CD4-positive, alpha-beta T cell treated with Interleukin-12 subunit alpha and Interleukin-12 subunit beta, for 1 hour (primary cell): ENCODE measurements at places on chromosomes 4 and X.

GRCh38 chrX:153059191-153060094 is 3.2 kb downstream of the PNMA3 start:
- no peak for DNase-seq

DNA sequence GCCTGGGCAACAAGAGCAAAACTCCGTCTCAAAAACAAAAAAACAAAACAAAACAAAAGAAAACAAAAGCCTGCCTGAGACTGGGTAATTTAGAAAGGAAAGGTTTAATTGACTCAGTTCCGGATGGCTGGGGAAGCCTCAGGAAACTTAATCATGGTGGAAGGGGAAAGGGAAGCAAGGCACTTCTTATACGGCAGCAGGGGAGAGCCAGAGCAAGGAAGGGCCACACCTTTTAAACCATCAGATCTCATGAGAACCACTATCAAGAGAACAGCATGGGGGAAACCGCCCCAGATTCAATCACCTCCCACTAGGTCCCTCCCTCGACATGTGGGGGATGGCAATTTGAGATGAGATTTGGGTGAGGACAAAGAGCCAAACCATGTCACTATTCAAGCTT is 122.2 kb downstream of the UBE2K start:
- no peak for DNase-seq

DNA sequence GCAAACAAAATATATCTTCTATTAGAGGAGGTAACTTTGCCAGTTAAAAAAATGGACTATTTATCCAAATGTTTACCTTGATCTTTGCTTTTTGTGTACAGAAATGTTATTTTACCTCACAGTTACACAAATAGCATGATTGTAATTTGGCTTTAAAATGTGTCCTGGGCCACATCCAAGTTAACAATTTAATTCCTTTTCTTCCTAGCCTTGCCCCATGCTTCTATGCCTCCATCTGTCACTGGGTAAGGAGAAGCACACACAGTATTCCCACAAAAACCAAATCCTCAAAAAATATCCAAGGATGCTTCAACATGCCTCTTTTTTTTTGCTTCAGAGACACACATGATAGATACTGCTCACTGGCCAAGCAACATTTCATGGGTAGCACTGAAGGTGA is 30.9 kb downstream of the GRXCR1 start:
- DNase-seq: no peak

GRCh38 chr4:99300934-99301333 is 10.1 kb upstream of the ADH1A start:
- no peak for DNase-seq

DNA sequence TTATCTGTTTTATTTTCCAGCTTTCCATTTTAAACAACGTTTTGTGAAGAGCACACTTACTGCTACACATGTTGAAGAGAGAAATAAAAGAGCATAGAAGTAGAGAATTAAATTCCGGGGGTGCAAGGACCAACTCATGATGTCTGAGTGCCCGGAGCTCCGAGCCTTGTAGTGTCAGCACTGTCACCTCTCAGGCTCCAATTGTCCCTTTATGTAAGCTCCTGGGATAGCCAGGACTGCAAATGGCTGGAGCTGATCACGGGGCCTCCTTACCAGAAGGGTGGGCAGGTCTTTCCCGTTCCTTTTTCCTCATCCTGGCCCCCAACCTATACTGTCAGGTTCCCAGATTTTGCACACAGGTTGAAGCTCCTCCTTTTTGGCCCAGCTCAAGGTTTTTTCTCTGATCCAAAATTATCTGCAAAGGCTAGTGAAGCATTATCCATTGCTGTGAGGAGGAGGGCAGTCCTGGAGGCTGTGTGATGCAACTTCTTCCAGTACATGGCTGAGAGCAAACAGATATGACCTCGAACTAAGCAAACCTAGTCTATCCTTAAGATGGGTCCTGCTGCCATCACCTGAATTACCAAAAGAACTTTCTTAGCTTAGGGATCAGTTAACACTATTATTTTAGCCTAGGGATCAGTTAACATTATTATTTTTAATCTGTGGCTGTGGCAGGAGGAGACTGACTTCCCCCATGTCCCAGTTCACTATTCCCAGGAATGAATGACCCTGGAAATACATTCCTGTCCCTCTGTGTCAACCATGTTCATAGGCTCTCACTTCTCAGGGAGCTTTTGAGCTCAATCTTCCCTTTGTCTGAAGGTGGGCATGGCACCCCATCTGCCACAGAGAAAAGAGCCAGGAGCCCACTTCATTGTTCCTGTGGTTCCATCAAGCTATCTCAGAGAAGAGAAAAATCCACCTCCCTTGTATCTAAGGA is at the start of gene FGG:
Gene FGG, minus strand, starts transcription at position 185 of the 943 bp plus-strand sequence. Its CDS starts 47 bp downstream, at position 138.
- DNase-seq: no peak

GRCh38 chr4:38223782-38224236 is 263.6 kb downstream of the PTTG2 start:
- no peak for DNase-seq

GRCh38 chr4:106258145-106259045 is 57.6 kb downstream of the TBCK start:
- DNase-seq: no peak

DNA sequence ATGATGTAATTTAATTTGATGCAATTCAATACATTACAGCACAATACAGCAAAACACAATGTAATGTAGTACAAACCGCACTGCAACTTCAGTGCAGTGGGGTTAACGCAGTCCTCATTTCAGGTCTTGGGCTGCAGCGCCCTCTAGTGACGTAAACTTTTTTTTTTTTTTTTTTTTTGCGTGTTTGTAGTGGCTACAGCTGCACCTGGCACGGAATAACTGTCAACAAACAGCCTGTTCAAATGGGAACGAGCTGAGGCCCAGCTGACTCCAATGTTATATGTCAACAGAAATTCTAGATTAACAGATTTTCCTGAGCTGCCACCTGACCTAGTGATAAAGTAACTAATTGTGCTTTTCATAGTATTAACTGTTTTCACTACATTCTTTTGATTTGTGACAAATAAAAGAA is 33.5 kb upstream of the RASSF6 start:
- peak; percentile 11 for DNase-seq

GRCh38 chrX:155592331-155592730 is 20.4 kb downstream of the TMLHE start:
- DNase-seq: no peak

GRCh38 chr4:187606581-187606980 is 389.0 kb upstream of the ZFP42 start:
- DNase-seq: peak; percentile 3

DNA sequence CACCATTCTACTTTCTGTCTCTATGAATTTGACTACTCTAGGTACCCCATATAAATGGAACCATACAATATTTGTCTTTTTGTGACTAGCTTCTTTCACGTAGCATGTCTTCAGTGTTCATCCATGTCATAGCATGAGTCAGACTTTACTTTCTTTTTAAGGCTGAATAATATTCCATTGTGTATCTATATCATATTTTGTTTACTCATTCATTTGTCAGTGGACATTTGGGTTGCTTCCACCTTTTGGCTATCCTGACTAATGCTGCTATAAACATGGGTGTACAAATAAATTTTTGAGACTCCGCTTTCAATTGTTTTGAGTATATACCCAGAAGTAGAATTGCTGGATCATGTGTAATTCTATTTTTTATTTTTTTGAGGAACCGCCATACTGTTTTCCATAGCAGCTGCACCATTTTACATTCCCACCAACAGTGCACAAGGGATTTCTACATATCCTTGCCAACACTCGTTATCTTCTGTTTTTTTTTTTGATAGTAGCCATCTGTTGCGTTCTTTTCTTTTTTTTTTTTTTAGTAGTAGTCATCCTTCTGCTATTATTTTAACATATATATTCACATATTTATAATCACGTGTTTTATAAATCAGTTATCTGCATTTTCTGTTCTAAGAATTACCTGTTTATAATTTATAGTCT is 158.0 kb upstream of the MED14 start:
- DNase-seq: no peak

- no peak for DNase-seq
Measured at GRCh38 chr4:54661686-54662085, 3.9 kb downstream of the KIT start.

- DNase-seq: no peak
Measured at GRCh38 chr4:76744241-76744921, 153.6 kb downstream of the SOWAHB start.

GRCh38 chr4:147732518-147733235 is 789 bp downstream of the ARHGAP10 start:
- peak; percentile 12 for DNase-seq

DNA sequence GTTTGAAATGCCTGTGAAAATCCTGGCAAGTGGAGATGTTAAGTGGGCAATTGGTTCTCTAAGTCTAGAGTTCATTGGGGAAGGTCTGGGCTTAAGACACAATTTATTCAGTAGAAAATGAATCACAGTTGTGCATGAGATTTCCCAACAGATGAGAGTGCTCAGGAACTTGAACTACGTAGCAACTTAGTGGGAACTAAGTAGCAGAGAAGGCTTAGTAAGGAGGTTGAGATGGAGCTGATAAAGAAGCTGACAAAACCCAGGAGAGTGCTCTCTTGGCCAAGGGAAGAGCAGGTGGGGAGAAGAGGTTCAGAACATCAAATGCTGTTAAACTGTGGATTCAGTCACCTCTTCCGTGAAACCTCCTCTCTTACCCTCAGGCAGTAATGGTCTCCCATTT is 33.0 kb downstream of the AFF1 start:
- DNase-seq: no peak
